ENCODE measurements at places on chromosomes 6 and 20.
A peak's percentile ranks its signal among the peaks of the same experiment; 100 is the strongest.

DNA sequence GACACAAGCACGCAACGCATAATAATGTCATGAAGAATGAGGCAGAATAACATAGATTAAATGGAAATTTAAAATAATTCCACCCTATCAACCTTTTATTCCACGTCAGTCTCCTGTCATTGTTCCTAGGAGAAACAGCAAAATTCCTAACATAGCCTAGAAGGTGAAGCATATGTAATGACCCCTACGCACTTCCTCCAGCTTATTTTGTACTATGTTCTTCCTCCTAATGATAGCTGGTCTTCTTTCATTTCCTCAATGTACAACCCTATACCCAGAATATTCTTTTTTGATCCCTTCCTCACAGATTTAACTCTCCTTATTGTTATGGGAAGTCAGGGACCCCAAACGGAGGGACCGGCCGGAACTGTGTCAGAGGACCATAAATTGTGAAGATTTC lies 122.0 kb upstream of the CARMIL1 start:
- DNase-seq, result no peak

GRCh38 chr20:32922466-32922865 lies 63.7 kb downstream of the EFCAB8 start:
- DNase-seq, result no peak

GRCh38 chr6:109305028-109305427 lies 77.2 kb downstream of the CD164 start:
- DNase-seq, result no peak

DNA sequence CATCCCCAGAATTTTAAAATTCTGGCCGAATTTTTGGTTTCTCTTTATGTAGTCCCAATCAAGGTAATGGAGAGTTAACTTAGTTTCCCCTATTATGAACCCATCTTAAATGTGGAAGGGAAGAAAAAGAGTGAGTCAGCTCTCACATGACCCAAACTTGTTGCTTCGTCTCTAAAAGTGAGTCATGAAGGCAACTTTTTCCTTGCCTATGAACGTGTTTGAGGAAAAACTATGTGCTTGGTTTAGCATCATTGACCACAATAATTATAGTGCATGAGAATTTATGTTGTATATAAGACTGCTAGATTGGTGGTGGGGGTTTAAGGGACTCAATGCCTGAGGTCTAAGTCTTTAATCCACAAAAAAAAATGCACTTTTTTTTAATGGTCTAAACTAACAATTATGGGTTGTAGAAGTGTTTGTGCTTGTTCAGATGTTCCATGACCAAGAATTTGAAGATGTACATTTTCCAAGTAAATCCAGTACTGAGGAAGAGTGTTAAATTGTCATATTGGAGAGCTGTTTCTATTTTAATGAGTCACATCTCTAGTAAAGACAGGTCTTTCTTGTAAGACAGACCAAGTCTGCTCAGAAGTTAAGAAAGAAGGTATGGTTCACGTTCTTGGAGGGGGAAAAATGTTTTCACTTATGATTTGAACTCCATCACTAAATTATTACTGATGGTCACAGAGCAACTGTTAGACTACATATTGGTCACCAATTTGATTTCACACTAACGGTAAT lies 409.9 kb upstream of the MARCKS start:
- no peak for DNase-seq

DNA sequence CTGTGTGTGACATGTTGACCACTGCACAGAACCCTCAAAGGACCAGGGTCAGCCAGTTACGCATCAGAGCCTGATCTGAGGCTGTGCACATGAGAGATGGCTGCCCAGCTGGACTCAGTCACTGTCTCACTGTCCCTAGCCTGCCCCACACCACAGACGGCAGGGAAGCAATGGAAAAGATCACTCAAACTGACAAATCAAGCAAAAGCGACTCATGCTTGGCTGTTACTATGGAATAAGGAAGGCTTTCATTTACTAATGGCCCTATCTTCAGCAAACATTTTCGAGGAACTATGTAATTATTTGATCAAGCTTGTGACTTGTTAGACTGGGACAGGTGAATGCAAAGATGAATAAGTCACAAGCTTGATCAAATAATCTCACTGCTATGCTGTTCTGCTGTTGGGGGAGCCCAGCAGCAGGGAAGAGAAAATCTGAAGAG lies 137.0 kb downstream of the SLC23A2 start:
- no peak for DNase-seq

DNA sequence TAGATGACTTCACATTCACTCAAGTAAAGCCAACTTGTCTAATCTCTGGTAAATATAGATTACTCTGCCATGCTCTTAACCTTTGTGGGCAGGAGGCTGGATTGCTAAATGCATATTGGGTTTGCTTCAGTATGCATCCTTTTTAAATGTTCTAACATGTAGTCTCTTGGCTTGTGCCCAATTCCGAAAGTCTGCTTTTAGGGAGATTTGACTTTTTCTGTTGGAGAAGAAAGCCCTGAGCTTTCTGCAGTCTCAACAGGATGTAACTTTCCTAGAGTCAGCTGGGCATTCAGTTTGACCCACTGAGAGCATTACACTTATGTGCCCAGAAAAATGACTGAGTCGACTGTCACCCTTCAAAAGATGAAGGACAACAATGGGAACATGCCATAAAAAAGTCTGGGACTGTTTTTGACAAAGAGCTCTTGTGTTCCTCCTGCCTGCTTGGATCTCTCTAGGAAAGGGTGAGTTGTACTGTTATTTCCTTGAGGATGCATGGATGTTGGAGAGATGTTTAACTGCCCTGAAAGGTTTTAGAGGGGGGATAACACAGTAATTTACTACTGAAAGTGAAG lies 299.4 kb downstream of the ZFAND3 start:
- DNase-seq, result no peak

- DNase-seq, result no peak
These were observed 3.1 kb downstream of the PLCG1 start for GRCh38 chr20:41140226-41141133.

DNA sequence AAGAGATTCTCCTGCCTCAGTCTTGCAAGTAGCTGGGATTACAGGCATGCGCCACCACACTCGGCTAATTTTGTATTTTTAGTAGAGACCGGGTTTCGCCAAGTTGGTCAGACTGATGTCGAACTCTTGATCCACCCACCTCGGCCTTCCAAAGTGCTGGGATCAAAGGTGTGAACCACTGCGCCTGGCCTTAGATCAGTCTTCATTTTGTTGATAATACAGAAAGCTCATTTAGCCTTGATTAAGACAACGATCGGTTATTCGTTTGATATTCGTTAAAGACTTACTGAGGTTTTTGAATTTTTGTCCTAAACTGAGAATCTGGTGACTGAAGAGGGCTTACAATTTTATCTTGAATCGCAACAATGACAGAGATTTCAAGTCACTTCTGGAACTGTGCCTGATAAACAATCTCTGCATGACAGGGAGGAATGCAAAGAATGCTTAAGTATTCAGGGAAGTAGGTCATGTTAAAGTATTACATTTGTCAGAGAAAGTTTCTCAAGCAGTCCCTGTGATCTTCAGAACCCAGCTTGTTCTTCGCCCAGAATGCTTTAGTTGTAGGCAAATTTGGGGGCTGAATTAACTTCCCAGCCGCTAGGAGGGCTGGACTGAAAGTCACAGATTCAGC lies 14.8 kb downstream of the AKAP12 start:
- DNase-seq, result no peak

- peak; percentile 16 for DNase-seq
These were observed 57.1 kb upstream of the NNAT start for GRCh38 chr20:37463726-37464494.

DNA sequence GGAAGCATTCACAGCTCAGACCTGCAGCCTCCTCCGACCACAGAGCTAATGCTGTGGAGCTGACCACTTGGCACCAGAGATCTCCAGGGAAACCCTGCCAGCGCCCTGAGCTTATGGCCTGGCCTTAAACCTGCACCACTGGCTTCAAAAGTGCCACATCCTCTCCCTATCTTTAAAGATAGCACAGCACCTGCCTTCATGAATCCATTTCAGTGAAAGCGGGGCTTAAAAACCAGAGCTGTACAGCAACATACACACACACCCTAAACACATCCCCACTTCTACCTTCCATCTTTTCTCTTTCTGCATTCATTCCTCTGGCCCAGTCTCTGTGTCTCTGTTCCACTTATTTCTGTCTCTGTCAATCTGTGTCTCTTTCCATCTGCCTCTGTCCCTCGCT lies 59.8 kb upstream of the CCDC167 start:
- DNase-seq, result no peak

- no peak for DNase-seq
These were observed 2.1 kb downstream of the AVP start for GRCh38 chr20:3082306-3082951.

DNA sequence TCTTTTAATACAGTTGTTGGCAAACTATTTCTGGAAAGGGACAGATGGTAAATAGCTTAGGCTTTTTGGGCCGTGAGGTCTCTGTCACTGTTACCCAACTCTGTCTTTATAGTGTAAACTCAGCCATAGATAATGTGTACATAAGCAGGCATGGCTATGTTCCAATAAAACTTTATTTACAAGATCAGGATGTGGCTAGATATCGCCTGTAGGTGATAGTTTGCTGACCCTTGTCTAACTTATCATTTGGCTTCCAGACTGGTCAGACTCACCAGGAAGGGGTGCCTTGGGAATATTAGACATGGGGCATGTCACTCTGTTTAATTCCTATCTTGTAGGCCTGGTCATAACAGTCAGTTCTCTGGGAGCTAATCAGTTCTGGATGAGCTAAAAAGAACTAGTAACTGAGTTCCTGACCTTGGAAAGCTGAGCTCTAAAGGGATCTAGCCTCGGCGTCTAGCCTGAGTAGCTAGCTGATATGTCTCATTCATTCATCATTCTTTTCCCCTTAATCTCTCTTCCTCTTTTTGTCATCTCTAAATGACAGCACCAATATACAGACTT lies 163.6 kb downstream of the SLC16A10 start:
- DNase-seq, result no peak

- DNase-seq, result peak; percentile 75
These were observed 33.0 kb downstream of the RRBP1 start for GRCh38 chr20:17648791-17649730.

DNA sequence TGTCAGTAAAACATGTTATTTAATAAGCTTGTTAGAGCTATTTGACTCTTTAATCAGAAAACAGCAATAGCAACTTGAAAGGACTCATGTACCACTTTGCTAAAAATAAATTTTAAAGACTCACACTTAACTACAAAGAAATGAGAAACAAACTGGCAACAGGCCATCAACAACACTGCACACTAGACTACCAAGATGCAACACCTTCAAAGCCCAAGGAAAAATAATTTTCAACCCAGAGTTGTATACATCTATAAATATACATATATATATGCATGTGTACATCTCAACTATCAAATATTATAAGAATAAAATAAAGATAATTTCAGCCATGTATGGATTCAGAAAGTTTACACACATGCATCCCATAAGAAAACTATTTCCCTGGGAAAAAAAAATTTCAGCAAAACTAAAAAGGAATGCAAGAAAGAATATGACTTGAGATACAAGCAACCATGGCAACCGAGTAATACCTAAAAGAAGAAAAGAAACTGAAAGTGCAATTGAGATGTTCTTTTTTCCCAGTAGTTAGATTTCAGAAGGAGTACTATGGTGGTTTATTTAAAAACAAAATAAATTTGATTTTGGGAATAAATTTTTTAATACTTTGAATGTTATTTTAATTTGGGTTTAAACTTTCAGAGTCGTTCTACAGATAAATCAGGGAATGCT lies 303.8 kb downstream of the UBE3D start:
- DNase-seq, result no peak

DNA sequence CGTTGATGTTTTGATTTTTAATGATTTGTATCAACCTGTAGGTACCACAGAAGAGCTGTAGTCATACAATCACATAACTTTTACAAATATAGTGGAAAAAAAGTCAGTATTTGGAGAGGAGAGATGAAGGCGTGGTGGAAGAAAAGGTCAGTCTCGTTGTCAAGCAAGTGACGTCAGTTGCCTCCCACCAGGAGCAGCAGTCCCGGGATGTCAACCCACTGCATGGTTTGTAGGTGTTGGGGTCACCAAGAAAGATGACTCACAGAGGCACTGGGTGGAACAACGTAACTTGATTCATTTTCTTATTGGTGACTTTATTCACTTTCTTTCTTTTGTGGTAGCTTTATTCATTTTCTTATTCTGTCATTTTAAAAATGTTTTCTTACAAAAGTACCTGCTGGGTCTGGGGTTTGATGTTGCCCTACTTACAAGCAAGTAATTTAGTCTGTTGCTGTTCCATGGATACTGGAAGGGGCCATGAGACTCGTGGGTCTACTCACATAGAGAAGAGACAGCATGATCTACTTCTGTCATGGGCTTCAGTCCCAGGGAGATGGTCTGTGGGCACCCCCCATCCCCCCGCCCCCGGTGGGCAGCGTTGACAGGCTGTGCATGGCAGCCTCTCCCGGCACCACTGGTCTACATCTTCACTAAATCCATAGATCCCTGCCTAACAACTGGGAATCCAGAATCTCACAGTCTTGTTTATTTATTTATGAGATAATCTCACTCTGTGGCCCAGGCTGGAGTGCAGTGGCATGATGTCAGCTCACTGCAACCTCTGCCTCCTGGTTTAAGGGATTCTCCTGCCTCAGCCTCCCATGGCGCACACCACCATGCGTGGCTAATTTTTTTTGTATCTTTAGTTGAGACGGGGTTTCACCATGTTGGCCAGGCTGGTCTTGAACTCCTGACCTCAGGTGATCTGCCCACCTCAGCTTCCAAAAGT lies 36.4 kb upstream of the SYNJ2 start:
- DNase-seq, result no peak

GRCh38 chr6:94468830-94469229 lies 1049.5 kb upstream of the EPHA7 start:
- DNase-seq, result no peak

GRCh38 chr6:162474722-162475121 lies 252.8 kb downstream of the PRKN start:
- no peak for DNase-seq

DNA sequence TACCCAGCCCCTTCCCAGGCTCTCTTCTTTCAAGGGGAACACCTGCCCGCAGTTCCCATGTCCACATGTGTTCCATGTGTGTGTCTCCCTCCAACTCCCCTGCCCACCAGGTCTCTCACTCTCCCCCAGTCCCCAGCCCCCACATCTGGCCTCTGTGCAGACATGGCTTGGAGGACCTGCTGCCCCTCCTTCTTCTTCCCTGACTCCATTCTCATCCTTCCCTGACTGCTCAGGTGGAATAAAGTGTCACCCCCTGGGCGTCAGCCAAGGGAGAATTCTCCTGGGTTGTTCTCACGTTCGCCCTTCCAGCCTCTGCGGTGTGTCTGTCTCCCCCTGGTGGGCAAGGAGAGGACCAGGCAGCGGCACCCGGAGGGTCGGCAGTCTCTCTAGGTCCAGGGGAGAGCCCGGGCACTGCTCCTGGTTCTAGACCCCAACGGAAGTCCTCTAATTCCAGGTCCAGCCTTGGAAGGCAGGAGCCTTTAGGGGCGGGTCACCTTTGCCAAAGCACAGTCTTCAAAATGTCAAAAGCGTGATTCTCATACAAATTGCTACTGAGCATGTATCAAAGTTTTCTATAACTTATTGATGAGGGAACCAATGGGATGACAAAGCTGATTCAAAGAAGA lies 50.5 kb downstream of the EBF4 start:
- peak; percentile 36 for DNase-seq

- DNase-seq, result no peak
These were observed 214.7 kb downstream of the TFAP2C start for GRCh38 chr20:56843817-56844216.

- DNase-seq, result no peak
These were observed 4.5 kb downstream of the HEY2 start for GRCh38 chr6:125753937-125754259.

Measured in NCI-H524 (cell line).